ENCODE measurements at places on chromosomes 1 and 21.

- DNase-seq, result peak; percentile 10
Measured at GRCh38 chr1:48236716-48237470, 14.4 kb downstream of the SLC5A9 start.

GRCh38 chr1:30852026-30852425 lies 56.5 kb downstream of the SDC3 start:
- no peak for DNase-seq

DNA sequence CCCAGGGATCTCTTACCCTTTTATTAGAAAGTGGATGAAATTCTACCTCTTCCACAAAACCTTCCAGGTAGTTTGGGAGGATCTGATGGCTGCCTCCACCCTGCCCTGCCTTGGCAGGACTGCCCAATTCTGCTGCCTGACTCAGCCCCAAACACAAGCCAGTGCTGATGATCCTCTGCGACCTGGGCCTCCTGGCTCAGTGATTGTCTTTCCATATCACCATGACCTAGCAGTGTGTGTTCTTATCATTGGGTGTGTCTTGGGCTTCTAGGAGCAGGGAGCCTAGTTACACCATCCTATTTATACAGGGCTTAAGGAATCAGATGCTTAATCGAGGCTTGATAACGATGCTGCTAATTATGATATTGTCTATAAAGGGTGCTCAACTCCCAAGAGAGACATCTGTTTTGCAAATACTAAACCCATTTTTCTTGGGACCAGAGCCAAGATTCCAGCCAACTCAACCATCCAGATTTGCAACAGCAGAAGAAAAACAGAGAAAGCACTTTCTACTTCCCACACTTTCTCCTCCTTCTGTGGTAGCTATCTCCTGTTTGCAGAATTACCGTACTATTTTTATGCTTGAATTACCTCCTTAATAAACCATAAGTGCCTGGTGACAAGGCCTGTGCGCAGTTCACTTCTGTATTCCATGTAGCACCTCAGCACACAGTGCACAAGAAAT lies 36.5 kb upstream of the KIF21B start:
- no peak for DNase-seq

- peak; percentile 64 for DNase-seq
Measured at GRCh38 chr1:93814059-93814794, 64.8 kb downstream of the DNTTIP2 start.

GRCh38 chr1:245877976-245878375 lies 629.1 kb downstream of the SMYD3 start:
- DNase-seq, result no peak

DNA sequence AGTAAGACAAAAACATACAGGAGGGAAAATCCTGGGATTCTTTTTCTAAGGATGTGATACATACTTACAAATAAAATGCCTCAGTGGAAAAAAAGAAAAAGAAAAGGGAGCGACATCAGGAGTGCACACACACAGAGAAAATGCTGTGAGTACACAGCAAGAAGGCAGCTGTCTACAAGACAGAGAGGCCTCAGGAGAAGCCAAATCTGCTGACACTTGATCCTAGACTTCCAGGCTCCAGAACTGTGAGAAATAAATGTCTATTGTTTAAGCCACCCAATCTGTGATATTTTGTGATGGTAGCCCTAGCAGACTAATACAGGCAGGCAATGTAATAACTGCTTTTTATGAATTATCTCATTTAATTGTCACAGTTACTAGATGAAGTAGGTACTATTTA lies 17.0 kb upstream of the TRIM45 start:
- no peak for DNase-seq

- no peak for DNase-seq
Measured at GRCh38 chr1:185654199-185654951, 79.8 kb upstream of the HMCN1 start.

DNA sequence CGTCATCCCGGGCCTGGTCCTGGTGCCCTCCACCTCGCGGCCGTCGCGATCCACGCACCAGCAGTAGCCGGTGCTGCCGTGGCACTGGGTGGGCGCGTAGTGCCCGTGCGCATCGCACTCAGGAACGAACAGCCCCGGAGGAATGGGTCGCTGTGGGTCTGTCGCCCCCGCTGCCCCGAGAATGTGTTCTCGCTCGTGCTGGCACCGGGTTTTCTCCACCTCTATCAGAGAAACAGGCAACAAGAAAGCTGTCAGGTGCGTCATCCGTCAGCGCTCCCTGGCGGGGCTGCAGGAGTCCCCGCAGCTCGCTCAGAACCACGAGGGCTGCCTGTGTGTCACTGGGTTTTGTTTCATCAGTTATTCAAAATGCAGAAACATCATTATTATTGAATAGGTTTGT lies 71.2 kb downstream of the NID1 start:
- DNase-seq, result no peak

DNA sequence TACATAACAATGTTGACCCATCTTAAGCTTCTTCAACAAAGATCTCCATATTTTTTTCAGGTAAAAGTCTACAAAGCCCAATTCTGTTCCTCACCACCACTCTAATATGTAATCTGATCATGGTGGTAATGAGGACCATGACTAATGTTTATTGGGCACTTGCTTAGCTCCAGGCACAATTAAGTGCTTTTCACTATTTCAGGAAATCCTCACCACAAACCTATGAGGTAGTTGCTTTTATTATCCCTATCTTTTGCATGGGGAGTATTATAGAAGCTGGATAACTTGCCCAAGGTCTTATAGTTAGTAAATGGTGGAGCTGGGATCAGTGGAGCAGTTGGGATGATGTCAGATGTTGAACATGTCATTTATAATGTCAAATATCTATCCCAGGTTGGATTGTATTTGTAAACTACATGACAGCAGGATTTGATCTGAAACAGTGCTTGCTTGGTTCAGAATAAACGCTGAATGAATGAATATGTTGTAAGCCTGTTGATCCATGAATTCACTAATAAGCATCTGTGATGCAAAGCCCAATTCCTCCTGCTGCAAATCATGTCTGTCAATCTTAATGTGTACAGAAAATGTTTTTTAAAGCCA lies 283.3 kb upstream of the ST6GALNAC5 start:
- DNase-seq, result no peak

DNA sequence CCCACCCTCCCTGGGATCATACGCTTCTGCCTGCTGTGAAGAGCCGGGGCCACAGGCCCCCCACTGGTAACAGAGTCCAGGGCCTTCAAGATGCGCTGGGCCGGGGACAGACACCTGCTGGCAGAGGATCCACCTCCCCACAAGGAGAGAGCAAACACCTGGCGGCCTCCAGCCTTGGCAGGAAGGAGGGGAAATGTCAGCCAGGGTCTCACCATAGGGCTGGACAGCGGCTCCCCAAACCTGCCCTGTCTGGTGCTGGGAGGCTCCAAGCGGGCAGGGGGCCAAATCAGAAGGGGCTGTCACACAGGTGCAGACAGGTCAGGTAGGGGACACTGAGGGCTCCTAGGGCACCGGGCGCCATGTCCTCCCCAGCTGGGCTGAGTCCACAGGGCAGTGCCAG lies 58.9 kb downstream of the KCNAB2 start:
- DNase-seq, result no peak

- DNase-seq, result no peak
Measured at GRCh38 chr1:16215882-16216753, 3.7 kb upstream of the ARHGEF19 start.

DNA sequence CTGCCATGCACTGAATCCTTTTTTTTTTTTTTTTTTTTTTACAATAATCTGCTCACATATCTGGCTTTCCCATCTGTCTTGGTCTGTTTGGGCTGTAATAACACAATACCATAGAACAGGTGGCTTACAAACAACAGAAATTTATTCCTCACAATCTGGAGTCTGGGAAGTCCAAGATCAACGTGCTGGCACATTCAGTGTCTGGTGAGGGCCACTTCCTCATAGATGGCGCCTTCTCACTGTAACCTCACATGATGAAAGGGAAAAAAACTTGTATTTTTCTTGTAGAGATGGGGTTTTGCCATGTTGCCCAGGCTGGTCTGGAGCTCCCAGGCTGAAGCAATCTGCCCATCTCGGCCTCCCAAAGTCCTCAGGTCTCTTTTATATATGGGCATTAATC lies 13.0 kb upstream of the PARP1 start:
- DNase-seq, result no peak

- no peak for DNase-seq
Measured at GRCh38 chr1:42418516-42418915, 37.3 kb downstream of the ZMYND12 start.

- DNase-seq, result peak; percentile 24
Measured at GRCh38 chr1:7984811-7985210, 23.3 kb downstream of the PARK7 start.

- DNase-seq, result no peak
Measured at GRCh38 chr1:5937373-5937857, 54.8 kb downstream of the NPHP4 start.

- DNase-seq, result peak; percentile 60
Measured at GRCh38 chr1:24391882-24392603, 21.5 kb downstream of the STPG1 start.

- DNase-seq, result no peak
Measured at GRCh38 chr1:182149411-182149965, 88.0 kb upstream of the ZNF648 start.

DNA sequence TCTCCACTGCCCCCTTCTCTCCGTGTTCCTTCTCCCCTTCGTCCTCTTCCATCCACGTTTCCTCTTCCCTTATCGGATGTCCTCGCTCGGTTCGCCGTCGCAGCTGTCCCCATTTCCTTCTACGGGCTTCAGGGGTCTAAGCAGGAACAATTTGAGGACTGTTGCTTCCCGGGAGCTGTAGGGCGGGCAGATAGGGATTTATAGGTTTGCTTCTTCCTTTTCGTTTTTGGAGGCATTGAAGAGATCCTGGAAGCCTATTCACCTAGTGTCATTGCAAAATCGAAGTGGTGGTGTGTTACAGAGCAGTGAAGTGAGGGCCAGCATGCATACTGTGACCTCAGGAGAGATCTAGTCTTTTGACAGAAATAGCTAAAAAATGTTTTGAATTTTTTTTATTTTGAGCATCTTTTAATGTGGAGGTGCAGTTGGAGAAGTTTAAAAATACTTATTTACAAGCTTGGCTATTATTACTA lies 897 bp downstream of the ZYG11B start:
- no peak for DNase-seq

- DNase-seq, result no peak
Measured at GRCh38 chr21:26106562-26106961, 64.0 kb downstream of the APP start.

DNA sequence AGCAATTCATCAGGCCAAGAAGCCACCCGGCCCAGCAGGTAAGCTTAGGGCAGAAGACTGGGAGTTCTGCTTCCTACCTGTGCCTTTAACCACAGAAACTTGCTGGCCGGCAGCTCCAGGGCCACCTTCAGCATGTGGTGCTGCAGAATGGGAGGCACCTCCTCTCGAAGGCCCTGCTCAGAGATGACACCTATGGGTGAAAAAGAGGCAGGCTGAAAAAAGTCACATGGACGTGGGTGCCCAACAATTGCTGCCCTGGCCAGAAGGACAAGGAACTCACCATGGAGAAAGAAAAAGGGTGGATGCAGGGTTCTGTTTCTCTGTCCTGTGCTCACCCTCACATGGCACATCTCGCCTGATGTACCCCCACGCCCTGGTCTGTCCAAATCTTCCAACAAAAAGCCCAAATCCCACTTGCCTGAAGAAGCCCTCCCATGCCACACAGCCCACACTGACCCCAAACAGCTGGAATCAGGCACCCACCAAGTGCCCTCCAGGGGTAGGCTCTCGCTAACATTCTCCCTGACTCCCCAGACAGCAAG lies 33.0 kb downstream of the URB1 start:
- DNase-seq, result no peak

- no peak for DNase-seq
Measured at GRCh38 chr1:229142471-229142870, 128.4 kb upstream of the RAB4A start.

DNA sequence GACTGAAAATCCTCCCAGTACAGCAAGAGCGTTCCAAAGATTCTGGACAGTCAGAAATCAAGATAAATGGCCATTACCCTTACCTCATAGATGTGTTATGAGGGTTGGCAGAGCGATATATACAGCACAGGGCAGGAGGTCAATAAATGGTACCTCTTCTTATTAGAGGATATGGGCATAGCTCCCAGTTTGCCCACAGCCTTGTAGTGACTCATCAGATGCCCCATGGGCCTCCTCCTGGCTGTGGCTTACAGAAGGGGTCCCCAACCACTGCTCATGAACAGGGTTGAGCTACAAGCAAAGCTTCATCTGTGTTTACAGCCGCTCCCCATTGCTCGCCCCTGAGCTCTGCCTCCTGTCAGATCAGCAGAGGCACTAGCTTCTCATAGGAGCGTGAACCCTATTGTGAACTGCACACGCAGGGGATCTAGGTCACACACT lies 7.3 kb upstream of the IFNGR2 start:
- no peak for DNase-seq

GRCh38 chr21:15893902-15894301 lies 164.1 kb downstream of the USP25 start:
- no peak for DNase-seq

- DNase-seq, result no peak
Measured at GRCh38 chr1:84634536-84635205, 55.6 kb downstream of the SSX2IP start.

DNA sequence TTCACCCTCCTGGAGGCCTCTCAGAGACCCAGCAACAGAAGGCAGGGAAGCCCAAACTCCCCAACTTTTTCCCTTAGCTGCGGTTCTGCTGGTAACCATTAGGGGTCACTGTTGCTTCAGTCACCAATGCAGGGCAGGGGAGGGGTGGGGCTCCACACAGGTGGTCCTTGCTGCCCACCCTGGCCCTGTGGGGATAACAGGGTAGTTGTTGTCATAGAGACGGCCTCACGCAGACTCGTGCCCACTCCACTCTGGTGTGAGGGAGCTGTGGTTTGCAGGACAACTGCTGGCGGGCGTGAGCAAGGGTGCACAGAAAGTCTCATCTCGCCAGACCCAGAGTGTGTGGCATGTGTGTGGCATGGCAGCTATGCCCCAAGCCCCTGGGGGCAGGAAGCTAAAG lies 19.9 kb downstream of the INSRR start:
- DNase-seq, result no peak

- no peak for DNase-seq
Measured at GRCh38 chr1:103089221-103089620, 19.1 kb downstream of the COL11A1 start.

GRCh38 chr1:90274376-90274775 lies 279.5 kb downstream of the ZNF326 start:
- no peak for DNase-seq

- no peak for DNase-seq
Measured at GRCh38 chr1:51289676-51290488, 40.5 kb downstream of the TTC39A start.

GRCh38 chr1:26583646-26584485 lies 54.3 kb downstream of the RPS6KA1 start:
- no peak for DNase-seq

- DNase-seq, result no peak
Measured at GRCh38 chr1:35319988-35320713, 51.6 kb downstream of the ZMYM4 start.

DNA sequence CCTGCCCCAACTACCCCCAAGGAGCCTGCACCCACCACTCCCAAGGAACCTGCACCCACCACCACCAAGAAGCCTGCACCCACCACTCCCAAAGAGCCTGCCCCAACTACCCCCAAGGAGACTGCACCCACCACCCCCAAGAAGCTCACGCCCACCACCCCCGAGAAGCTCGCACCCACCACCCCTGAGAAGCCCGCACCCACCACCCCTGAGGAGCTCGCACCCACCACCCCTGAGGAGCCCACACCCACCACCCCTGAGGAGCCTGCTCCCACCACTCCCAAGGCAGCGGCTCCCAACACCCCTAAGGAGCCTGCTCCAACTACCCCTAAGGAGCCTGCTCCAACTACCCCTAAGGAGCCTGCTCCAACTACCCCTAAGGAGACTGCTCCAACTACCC lies 67.6 kb downstream of the TPR start:
- no peak for DNase-seq
